ENCODE measurements at places on chromosomes 5 and 9.

- no peak for DNase-seq
These were observed 8.3 kb upstream of the EEIG1 start for GRCh38 chr9:127989094-127989493.

- DNase-seq, result no peak
These were observed 84.4 kb downstream of the C9orf152 start for GRCh38 chr9:110123341-110124095.

GRCh38 chr5:96065685-96066385 is 104.2 kb upstream of the ELL2 start:
- no peak for DNase-seq

DNA sequence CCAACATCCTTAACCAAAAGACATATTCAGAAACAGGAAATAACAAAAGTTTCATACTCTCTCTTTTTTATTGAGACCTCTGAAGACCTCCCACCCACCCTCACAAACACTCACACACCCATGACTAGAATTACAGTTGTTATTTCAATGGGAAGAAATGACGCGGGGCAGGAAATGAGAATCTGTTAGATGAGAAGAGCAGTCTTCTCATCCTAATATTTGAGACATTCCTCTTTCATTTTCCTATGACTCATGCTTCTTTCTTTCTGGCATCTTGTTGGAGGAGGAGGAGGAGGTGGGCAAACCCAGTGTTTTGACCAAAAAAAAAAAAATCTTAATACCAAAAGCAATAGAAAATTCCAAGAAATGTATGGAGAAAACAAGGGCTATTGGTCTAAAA is 179.5 kb upstream of the TARS1 start:
- DNase-seq, result no peak

GRCh38 chr5:177982956-177983355 is 13.1 kb downstream of the PROP1 start:
- DNase-seq, result no peak

DNA sequence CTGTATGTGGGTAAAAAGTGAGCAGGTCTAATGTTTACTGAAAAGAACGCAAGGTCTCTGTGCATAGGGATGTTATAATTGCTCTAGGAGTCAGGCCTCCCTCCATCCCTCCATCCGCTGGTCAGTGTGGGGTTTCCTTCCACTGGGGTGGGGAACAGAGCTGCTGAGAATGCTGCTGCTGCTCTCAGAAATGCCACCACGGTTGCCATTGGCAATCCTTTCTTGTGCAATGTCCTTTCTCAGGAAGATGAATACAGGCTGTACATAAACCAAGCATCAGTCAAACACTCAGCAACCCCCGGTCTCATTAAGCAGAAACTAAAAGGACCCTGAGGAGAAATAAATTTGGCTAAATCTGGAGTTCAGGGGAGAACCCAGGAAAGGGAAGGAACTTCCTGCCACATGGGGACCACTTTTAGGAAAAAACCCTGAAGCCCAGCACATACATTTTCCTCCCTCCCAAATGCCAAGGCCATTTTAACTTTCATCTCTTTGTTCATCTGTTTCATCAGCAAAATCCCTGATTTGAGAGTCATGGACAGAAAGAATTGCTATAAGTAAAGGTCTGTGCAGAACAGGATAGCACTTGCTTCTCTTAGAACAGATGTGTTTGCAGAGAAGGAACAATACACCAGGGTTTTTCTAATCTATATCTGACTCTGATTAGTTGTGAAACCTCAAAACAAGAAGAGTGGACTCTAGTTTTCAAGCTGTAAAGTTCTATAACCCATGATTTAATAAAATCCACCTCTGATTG is 70.4 kb upstream of the SLC1A3 start:
- DNase-seq, result no peak

DNA sequence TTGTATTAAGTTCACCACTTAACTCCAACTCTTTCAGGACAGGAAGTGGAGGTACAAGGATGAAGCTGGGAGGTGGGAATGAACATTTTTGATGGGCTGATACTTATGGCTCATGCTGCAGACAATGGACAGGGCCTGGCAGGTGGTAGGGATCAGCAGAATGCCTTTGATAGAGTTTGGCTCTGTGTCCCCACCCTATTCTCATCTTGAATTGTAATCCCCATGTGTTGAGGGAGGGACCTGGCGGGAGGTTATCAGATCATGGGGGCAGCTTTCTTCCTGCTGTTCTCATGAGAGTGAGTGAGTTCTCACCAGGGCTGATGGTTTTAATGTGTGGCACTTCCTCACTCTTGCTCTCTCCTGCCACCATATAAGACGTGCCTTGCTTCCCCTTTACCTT is 87.3 kb upstream of the PRLR start:
- no peak for DNase-seq
